ENCODE measurements at places on chromosomes 16 and 17. TPM values are rescaled to one million over a fixed set of nuclear protein-coding genes. Genes with fewer than 3 reads are reported as not detected.

NPTX1 gene
- not detected for total RNA-seq

OR3A3 gene
- not detected for total RNA-seq

MEIOB gene
- not detected for total RNA-seq

ITGAD gene
- not detected for total RNA-seq

DNAAF1 gene
- total RNA-seq = 0.14 TPM

HSPB9 gene
- not detected for total RNA-seq

TMEM170A gene
- total RNA-seq = 10.3 TPM

TP53TG3 gene
- total RNA-seq = not detected

MYH2 gene
- 0.33 TPM for total RNA-seq

VTN gene
- 40.4 TPM for total RNA-seq

SLC12A3 gene
- not detected for total RNA-seq

KLHL36 gene
- total RNA-seq = 84.4 TPM

CTRL gene
- 0.71 TPM for total RNA-seq

CMTM2 gene
- not detected for total RNA-seq

MYH11 gene
- 15.6 TPM for total RNA-seq

- DNase-seq = no peak
Measured at GRCh38 chr17:27657620-27658019, 26.6 kb downstream of the LGALS9 start.

GRCh38 chr16:26909623-26910022, 157.1 kb upstream of the C16orf82 start:
- DNase-seq = no peak

- no peak for DNase-seq
Measured at GRCh38 chr16:4317532-4318450, 1.9 kb downstream of the GLIS2 start.

DNA sequence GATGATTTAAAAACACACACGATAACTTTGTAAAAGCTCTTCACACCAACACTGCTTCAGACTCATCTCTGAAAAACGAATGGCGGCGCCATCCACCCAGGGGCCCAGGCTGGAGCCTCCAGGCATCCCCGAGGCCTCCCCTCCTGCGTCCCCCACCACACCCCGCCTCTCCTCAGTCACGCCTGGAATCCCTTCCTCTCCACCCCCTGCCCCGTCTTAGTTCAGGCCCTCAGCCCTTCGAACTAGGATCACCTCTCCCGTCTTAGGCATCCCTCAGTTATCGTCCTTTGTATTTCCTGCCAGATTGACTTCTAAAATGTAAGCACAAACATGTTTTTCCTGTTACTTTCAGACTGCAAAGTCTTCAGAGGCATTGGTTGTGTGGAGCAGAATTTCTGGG, 58.3 kb downstream of the NDEL1 start:
- DNase-seq = no peak

- no peak for DNase-seq
Measured at GRCh38 chr17:48723423-48724250, 652 bp downstream of the PRAC2 start.

GRCh38 chr17:43217614-43218087, 6.0 kb downstream of the TMEM106A start:
- no peak for DNase-seq

- DNase-seq = no peak
Measured at GRCh38 chr16:2524339-2524938, 4.3 kb downstream of the AMDHD2 start.

DNA sequence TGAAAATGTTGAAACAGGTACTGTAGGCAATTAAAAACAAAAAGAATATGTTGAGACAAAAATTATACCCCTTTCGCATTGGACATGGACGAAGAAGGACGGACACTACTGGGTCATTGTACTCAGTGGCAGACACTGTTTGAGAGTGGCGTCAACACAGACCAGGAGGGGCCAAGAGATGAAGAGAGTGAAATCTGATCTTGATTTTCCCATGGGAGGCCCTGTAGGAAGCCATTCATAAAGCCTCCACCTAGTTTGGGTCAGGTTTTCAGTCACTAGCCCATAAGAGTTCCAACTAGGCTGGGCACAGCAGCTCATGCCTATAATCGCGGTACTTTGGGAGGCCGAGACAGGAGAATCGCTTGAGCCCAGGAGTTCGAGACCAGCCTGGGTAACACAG, 23.6 kb upstream of the SMURF2 start:
- DNase-seq = no peak

DNA sequence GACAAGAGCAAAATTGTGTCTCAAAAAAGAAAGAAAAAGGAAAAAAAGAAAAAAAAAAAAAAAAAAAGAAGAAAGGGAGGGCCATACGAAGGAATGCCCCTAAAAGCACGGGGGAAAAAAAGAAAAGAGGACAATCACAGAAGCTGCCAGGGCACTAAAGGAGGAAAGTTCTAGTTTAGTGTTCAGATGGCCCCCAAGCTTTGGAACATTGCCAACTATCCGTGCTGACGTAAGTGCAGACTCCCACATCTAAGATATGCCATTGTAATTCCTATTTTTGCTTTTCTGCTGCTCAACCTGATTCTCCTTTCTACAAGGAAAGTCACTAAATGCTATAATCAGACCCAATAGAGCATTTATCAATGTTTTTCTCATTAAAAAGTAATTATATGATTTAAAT, 842.1 kb downstream of the KCNJ2 start:
- DNase-seq = no peak

DNA sequence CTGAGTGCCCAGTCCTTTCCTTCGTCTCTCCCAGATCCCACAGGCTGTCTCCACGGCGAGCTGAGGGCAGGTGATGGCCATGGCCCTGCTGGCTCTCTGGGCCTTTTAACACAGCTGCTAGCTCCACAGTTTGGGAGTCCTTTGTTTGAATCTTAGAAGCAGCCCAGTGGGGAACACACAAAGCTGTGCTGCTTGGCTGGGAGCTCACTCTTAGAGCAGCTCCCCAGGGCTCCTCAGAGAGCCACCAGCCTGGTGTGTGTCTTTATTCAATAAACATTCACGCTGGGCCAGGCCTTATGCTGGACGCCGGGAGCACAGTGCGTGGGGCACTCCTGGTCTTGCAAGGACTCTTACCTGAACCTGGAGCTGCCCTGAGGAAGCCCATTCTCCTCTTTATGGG, 29.7 kb downstream of the WNT3 start:
- DNase-seq = no peak

DNA sequence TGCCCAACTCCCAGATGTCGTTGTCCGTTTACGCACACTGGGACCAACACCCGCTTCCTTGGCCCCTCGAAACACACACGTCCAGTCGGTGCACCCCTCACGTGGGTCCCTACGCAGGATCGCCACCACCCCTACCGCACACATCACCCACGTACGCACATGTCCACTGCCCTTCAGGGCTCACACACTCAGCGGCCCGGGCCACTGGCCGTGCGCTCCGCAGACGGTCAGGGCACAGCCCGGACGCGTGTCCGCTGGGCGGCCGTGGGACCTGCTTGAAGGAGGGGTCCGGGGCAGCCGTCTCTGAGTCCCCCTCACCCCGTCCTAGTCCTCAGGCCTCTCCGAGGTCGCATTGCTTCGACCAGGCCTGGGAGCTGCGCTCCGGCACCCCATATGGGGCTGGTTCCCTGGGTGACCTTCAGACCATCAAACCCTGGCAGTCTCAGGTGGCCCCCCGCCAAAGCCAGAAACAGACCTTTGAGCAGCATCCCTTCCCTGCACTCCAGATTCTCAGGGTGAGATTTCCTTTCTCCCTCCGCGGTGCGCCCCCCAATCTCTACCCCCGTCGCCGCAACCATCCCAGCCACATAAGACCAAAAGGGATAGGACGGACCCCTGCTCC, 914 bp upstream of the GPRC5B start:
- DNase-seq = peak; percentile 27

DNA sequence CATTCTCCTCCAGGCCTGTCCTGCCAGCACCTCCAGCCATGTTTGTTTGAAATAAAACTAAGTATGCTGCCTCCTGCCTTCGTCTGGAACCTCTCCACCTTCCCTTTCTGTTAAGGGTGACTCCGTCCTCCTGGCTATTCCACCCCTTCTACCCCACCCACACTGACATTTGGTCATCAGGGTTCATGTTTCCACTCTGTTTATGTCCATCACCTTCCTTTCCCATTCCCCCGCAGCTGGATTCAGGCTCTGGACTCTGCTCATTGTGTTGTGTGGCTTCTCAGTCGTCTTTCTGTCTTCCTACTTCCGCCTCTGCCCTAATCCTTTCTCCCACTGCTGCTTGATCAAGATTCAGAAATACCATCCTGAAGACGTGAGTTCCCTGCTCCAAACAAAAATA, 28.6 kb downstream of the EPN2 start:
- DNase-seq = no peak

DNA sequence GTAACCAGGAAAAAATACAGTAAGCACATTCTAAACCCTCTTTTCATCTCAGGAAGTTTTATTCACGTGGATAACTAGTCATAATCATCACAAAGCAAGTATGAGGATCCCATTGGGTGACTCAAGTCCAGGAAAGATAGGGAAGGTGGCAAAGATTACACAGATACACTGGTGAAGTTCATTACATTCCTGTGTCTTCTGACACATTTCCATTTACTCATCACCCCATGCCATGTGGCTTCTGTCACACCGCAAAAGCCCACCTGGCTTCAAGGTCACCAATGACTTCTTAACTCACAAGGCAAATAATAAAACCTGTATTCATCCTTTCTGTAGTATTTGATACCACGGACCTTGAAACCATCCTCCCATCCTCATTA, 17.0 kb downstream of the HS3ST3A1 start:
- no peak for DNase-seq

DNA sequence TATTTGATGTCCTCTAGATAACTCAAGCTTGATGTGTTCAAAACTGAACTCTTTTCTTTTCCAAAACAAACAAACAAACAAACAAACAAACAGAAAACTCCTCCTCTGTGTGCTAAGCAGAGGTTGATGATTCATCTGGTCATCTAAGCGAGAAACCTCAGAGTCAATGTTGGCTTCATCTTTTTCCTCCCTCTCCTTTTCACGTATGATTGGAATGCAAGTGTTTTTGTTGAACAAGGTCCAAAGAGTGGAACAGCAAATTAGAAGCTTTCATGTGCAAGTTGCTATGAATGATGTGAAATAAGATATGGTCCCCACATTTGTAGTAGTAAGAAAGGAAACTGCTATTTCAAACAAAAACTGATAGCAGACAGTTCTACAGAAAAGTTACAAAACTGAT, 52.5 kb downstream of the TBX4 start:
- no peak for DNase-seq

- no peak for DNase-seq
Measured at GRCh38 chr17:19244781-19245180, 7.6 kb downstream of the EPN2 start.

DNA sequence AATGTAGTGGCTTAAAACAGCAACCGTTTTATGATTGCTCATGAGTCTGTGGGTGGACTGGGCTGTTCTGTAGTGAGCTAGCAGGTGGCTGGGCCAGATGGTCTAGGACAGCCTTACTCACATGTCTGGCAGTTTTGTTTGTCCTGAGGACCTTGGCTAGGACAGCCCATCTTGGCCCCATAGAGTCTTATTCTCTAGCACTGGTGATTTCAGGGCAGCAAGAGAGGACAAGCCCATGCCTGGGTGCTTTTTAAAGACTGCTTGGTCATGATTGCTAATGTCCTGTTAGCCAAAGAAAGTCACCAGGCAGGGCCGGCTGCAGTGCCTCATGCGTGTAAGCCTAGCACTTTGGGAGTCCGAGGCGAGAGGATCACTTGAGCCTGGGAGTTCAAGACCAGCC, 139.8 kb downstream of the KATNIP start:
- no peak for DNase-seq

DNA sequence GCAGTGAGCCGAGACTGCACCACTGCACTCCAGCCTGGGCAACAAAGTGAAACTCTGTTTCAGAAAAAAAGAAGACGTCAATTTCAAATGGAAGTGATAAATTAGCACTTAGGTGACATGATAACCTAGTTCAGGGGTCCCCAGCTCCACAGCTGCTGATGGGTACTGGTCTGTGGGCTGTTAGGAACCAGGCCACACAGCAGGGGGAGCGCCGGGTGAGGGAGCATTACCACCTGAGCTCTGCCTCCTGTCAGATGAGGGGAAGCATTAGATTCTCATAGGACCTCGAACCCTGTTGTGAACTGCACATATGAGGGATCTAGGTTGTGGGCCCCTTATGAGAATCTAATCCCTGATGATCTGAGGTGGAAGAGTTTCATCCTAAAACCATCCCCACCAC, 253.0 kb downstream of the FOXL1 start:
- no peak for DNase-seq

DNA sequence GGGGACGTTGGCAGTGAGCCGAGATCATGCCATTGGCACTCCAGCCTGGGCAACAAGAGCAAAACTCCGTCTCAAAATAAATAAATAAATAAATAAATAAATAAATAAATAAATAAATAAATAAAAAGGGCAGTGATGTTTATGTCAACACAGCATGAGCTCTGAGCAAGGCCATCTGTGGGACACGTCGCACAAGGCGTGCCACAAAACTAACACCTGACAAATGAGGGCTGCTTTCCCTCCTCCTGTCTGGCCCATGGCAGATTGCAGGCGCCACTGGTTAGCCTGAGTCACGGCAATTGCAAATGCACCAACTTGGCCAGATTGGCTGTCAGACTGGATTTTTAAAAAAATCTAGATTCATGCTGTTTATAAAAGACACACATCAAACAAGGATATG, 25.9 kb upstream of the SPNS3 start:
- DNase-seq = no peak

DNA sequence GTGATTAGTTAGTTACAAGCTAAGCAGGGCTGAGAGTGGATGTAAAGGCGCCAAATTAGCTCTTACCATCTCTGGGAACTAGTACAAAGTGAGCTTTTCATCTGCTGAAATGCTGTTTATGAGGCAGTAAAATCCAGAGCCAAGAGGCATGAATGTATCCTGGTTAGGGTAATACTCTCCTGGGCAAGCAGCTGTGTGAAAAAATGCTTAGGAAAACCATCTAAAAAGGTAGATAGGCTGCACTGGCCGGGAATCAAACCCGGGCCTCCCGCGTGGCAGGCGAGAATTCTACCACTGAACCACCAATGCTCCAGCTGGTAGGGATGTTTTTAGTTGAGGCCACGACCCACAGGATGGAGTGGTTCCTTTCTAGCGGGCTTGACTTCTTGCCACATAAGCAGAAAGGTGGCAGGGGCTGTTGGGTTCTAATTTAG, 23.0 kb downstream of the VAC14 start:
- DNase-seq = no peak

GRCh38 chr16:57306676-57307341, 22.3 kb upstream of the PLLP start:
- DNase-seq = no peak

GRCh38 chr16:85300406-85300968, 188.2 kb upstream of the CIBAR2 start:
- no peak for DNase-seq

DNA sequence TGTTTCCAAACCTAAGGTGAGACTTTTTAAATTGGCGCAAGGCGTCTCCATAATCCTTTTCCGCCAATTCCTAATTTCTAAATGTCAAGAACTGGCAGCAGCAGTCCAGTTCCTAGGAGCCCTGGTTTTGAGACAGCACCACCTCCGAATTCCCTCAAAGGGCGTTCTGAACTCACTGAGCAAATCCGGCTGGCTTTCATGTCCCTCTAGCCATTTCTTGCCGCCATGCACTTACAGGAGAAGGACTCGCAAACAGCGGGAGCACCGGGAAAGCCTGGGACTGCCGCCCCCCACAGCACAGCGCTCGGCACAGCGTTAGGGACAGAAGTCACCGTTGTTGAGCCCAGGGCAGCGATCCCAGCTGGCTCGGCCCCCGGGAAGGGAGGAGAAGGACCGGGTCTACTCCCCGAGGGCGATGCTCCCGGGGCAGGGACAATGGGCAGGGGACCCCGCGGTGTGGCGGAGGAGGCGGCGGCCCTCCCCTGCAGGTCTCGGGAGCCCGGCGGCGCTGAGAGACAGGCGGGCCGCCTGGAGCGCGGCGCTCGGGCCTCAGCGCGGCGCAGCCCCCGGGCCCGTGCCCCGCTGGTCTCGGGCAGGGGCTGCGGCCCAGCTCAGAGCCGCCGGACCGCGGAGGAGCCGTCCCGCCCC, 545 bp downstream of the ARHGAP17 start:
- DNase-seq = peak; percentile 56

All from left ventricle myocardium inferior (tissue), 1 donor.